ENCODE measurements at places on chromosomes 3 and 15.

DNA sequence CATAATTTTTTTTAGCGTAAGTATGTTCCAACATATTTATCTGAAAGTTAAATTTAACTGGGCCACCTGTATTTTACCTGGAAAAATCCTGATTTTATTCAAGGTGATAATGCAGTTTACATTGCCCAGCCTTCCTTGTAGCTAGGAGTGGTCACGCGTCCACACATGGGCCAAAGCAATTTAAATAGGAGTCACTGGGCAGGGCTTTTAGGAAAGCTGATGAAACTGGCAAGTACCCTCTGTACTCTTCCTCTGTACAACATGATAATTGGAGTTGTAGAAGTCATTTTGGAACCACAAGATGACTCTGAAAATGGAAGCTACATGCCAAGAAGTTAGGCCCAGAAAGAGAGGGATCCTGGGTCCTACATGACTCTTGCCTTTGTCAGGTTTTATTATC, 9.5 kb downstream of the BTD start:
- no peak for DNase-seq

- DNase-seq = peak; percentile 77
These were observed 89.3 kb upstream of the C2CD4B start for GRCh38 chr15:62254137-62254934.

DNA sequence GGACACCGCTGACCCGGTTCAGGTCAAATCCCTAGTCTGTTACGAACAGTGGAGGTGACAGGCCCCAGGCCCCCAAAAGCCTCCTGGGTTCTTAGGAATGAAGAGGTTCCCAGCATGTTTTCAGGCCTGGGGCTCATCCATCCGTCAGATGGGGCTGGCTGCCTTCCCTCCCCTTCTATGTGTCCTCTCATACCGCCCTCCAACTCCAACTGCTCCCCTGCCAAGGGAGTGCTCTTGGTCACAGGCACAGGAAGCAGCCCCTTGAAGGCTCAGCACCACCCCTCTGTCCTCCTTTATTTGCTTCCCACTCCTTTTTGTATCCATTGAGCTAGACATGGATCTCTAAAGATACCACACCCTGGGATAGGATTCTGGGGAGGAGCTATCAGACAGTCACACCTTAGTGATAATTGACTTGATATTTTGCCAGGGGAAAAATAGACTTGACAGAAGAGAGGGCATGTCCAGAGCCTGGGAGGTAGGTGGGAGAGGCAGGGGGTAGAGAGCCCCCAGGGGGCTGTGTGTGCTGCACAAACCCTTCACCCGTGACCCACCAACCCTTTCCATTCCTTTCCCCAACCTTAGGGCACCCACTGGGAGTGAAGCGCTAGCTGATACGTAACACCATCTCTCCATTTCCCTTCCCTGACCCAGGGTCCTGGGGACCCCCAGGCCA, 10.7 kb upstream of the CSPG4 start:
- DNase-seq = no peak

- peak; percentile 2 for DNase-seq
These were observed 494.6 kb downstream of the CNTN6 start for GRCh38 chr3:1587426-1587825.

DNA sequence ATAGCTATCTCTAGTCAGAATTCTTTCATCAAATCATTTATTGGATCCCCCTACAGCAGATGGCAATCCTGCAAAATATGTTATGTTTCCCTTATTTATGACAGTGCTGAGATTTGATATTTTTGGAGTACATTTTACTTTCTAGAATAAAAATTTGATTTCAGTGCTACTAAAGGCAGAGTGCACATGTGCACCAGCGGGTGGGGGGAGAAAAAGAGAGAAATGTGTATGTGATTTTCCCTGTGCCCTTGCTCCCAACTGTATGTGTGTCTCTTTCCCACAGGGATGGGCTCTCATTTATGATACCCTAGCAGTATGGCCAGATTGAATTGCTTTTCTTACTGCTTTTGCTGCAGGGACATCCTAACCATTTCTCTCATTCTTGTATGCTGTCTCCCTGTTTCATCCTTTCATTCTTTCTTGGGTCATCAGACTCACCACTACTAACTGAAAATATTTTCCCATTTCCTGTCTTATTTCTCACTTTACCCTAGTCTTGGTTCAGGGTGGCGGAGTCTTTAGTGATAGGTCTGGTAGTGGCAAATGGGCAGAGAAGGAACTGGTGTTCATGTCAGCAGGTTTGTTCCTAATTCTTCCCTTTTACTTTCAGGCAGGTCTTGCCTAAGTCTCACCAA, 140.7 kb downstream of the TCF12 start:
- DNase-seq = no peak

DNA sequence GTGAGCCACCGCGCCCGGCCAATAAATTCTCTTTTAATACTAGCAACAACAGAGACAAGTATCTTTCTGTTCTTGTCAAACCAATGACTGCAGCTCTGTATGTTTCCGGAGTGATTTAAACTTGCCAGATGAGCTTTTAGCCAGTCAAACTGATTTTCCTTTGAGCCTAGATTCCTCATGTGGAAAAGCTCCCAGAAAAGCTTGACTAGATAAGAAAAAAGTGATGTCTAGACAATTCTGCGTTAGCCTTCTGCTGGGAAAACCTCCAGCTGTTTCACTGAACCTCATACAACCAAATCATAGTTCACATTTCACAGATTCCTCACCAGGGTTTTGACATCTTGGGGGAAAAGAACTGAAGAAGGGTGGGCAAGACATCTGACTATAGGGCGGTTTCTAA, 78.6 kb downstream of the MAGI1 start:
- DNase-seq = no peak

- DNase-seq = no peak
These were observed 85.6 kb downstream of the OCA2 start for GRCh38 chr15:28013480-28013879.

DNA sequence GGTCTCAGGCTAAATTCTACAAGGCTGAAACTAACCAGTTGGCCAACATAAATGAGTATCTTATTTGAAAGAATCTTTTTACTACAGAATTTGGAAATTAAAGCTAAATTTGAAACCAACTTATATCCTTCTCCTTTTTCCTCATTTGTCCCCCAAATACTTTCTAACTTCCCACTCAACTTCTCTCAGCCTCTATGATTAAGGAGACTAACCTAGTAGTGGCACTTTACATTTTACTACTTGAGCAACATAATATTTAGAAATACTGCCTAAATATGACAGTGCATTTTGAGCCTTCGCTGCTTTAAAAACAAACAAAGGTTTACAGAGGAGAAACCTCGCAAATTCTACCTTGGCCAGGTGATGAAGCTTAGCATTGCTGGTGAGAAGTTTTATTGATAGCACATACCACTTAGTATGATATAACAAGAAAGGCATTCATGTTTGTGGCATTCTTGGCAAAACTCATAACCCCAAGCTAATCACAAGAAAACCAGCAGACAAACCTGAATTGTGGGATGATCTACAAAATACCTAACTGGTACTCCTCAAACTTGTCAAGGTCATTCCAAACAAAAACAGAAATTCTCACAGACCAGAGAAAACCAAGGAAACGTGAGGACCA, 432.1 kb upstream of the CFAP20DC start:
- no peak for DNase-seq

GRCh38 chr15:50542887-50543210, 3.6 kb downstream of the USP50 start:
- no peak for DNase-seq

GRCh38 chr3:134367869-134368750, 6.1 kb downstream of the AMOTL2 start:
- no peak for DNase-seq

DNA sequence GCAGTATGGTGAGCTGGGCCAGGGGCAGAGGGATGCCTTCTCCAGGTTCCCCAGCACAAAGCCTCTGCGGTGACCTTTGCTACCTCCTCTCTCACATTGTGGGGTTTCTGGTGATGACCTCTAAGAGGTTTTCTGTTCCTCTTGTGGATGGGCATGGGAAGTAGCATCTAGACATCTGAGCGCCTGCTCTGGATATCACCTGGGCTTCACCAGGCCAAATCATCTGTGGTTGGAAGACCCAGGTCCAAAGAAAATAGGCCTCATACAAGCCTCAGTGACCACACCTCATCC, 7.0 kb downstream of the APEH start:
- no peak for DNase-seq

GRCh38 chr3:96776818-96777217, 37.6 kb upstream of the EPHA6 start:
- DNase-seq = no peak

GRCh38 chr15:91422797-91423196, 322.7 kb downstream of the SV2B start:
- DNase-seq = no peak

DNA sequence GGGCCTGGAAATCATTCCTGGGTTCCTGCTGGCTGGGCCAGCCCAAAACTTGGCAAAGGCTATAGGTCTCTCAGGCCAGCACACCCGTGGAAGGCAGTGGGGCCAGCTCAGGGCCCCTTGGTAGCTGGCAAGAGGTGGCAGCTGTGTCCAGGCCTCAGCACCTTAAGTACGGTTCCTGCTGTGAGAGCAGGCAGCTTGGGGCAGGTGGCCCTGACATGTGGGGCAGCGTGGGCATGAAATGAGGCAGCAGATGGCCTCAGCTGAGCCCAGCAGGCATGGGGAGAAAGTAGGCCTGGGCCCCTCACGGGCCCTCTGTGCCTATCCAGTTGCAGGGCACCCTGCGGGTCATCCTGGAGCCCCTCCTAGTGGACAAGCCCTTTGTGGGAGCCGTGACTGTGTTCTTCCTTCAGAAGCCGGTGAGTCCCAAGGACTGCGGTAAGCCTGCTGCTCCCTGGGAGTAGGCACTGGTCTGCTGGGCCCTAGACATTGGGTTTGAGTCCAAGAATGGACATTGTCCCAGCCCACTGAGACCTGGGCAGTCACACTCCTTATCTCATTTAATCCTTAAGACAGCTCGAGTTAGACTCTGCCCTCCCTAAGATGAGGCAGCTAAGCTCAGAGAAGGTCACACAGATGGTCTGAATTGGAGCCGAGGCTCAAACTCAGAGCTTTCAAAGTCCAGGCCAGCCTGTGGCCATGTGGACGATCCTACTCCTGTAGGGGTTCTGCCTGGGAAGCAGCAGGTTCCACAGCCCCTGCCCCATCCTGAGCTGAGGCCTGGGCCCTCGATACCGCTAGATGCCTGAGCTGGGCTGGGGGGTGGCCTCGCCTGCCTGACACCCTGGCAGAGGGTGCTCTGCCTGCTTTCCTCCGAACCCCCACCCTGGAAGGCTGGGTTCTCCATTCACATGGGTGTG, 25.5 kb downstream of the ESYT3 start:
- DNase-seq = no peak

DNA sequence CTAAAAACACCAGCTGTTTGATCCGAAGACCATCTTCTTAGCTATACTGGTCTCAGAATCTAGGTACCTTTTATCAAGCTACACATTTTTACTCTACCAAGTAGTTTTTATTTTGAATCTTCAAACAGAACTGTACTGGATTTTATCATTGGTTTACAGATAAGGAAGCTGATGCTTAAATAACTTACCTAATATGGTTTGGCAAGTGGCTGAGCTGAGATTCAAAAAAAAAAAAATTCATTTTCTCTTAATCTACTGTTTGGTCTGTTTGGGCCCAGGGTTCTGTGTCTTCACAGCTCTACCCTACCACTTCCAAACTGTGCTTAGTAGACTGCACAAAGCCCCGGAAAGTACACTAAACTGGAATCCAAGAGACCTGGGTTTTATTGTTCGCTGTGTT, 35.7 kb downstream of the ZNF860 start:
- DNase-seq = no peak

DNA sequence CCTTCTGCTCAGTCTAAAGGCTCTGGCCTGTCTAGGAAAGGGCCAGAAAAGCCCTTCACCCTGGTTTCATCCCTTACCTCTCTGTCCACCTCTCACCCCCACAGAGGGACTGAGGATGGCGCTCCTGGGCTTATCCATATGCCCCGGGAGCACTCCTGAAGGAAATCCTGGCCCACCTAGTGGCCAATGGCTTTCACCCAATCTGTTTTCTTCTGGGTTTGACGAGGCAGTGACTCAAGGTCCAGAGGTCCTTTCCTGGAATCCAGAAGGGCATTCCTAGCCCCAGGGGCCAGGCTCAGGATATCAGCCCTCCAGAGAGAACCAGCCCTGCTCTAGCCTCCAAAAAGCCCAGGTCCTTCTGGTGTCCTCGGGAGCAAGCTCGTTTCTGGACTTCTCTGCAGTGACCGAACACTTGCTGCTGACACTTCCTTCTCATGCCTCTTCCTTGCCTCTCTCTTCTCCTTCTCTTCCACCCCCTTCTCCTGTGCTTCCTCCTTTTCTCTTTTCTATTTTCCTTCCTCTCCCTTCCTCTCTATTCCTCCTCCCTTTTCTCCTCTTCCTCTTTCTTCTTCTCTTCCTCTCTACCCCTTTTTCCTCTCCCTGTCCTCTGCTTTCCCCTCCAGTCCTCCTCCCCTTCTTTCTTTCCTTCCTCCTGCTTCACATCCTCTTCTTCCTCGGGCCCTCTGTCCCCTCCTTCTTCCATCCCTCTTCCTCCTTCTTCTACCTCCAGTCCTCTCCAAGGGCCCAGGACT, 59.6 kb downstream of the RHCG start:
- DNase-seq = no peak
